ENCODE measurements at places on chromosomes 13 and 19.

- no peak for DNase-seq
These were observed 27.6 kb upstream of the SLC35E1 start for GRCh38 chr19:16599655-16600346.

DNA sequence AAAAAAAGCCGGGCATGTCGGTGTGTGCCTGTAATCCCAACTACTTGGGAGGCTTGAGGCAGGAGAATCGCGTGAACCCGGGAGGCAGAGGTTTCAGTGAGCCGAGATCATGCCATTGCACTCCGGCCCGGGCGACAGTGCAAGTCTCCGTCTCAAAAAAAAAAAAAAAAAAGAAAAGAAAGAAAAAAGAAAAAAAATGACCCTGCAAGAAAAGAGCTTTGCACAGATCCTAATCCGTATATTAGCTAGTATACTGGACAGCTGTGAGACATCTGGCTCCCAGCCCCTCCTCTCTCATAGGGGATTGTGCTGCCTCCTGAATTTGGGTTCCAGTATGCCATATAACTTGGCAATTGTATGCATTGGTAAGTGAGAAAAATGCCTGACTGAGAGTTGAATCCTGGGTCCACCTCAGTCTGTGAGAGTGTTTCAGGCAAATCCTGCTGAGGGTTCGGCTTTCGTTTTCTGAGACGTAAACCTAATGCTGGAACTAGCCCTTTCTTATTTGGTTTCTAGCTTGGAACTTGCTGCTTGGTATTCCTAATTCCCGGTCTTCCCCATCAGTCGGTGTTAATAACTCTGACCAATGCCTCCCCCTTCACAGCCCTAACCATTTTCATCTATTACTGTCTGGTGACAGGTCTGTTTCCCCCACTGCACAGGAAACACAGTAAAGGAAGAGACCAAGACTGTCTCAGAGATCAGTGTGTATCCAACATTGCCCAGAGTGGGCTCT, 1.3 kb upstream of the AKT2 start:
- DNase-seq: no peak

- no peak for DNase-seq
These were observed 455.4 kb upstream of the ARGLU1 start for GRCh38 chr13:107023335-107023734.

DNA sequence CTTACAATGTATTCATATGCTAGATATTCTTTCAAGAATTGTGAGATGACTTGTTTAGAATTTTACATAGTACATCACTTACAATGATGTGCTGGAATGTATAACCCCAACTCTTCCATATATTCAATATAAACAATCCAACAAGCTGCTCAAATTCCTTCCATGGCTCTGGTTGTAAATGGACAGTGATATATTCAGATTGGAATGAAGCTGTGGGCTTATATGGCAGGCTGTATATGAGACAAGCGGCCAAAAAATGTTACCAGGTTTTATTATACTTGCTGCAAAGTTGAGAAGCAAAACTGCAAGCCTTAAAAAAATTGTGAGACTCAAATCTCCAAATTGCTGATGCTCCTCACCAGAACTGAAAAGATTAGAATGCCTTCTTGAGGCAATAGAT, 83.6 kb upstream of the KLF12 start:
- DNase-seq: no peak

DNA sequence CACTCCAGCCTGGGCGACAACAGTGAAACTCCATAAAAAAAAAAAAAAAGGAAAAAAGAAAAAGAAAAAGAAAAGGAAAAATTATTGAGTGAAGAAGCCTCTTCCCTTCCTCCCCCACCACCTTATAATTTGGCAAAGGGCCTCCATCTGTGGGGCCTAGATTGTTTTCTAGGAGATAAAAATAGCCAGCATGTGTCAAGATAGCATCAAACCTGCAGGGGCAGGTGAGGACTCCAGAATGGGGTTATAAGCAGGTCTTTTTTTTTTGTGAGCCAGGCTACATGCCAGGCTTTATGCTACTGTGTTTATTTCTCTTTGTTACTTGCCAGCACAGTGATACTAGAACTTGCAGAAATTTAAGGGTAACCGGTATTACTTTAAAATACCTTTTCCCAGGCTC, 11.7 kb upstream of the TRIM13 start:
- no peak for DNase-seq

- DNase-seq: no peak
These were observed 13.6 kb upstream of the ZNF14 start for GRCh38 chr19:19746286-19747213.

DNA sequence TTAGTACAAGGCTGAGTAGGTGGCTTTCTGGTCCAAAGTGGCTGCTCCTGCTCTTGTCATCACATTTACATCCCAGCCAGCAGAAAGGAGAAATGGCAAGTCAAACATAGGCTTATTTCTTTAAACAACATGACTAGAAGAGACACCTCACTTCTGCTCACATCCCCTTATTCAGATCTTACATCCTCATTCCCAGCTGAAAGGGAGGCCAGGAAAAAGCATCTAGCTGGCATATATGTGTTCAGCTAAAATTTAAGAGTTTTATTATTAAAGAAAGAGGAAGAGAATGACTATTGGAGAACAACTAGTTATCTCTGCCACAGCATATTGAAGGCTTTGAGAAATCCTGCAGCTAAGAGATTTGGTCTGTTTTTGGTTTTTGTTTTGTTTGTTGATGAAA, 34.1 kb downstream of the RGCC start:
- no peak for DNase-seq

Data from GM06990 (cell line).